ENCODE measurements at places on chromosomes 7 and 10. TPM values are rescaled to one million over a fixed set of nuclear protein-coding genes. Genes with fewer than 3 reads are reported as not detected.

Gene LANCL2
- 29.1 TPM for total RNA-seq

Gene COL1A2
- 1,652 TPM for total RNA-seq

Gene CDC14C
- total RNA-seq, result not detected

Gene WEE2
- total RNA-seq, result not detected

Gene RARRES2
- total RNA-seq, result not detected

Gene COX19
- total RNA-seq, result 6.8 TPM

Gene C10orf67
- not detected for total RNA-seq

Gene LEP
- total RNA-seq, result not detected

GRCh38 chr10:367636-368035, 232.4 kb downstream of the ZMYND11 start:
- DNase-seq, result no peak

DNA sequence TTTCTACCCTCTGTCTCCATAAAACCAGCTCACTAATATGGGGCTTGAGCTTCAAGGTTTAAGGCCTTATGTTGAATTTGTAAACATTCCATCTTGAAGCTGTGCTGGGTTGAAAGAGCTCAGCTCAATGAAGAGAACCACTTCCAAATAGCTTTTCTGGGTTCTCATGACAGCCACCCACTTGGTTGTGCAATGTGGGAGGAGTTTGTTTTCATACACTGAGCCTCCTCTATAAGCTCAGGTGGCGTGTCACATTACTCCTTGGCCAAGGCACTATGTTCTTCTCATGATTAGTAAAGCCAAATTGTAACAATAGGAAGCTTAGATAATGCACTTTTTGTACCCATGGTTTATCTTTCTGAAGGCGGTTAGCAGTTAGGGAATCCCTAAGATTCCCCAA, 265.6 kb downstream of the PTEN start:
- DNase-seq, result no peak

DNA sequence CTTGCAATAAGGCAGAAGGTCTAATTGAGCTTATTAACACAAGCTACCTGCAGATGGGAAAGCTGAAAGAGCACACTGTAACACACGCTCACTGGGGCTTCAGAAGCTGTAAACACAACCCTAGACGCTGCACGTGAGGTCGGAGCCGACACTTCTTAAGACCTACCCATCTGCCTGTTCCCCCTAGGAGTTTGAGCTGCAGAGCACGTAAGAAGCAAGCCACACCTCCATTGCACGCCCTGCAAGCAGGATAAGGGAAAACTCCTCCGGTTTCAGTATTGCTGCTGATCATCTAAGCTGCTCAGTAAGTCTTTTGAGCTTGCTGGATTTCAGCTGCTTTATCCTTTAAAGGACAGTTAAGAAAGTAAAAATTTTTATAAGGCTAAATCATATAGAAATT, 244.0 kb upstream of the ZWINT start:
- no peak for DNase-seq

GRCh38 chr10:44865289-44865671, 45.9 kb upstream of the TMEM72 start:
- DNase-seq, result peak; percentile 6

- peak; percentile 97 for DNase-seq
These were observed 463 bp upstream of the UPP1 start for GRCh38 chr7:48088559-48089045.

DNA sequence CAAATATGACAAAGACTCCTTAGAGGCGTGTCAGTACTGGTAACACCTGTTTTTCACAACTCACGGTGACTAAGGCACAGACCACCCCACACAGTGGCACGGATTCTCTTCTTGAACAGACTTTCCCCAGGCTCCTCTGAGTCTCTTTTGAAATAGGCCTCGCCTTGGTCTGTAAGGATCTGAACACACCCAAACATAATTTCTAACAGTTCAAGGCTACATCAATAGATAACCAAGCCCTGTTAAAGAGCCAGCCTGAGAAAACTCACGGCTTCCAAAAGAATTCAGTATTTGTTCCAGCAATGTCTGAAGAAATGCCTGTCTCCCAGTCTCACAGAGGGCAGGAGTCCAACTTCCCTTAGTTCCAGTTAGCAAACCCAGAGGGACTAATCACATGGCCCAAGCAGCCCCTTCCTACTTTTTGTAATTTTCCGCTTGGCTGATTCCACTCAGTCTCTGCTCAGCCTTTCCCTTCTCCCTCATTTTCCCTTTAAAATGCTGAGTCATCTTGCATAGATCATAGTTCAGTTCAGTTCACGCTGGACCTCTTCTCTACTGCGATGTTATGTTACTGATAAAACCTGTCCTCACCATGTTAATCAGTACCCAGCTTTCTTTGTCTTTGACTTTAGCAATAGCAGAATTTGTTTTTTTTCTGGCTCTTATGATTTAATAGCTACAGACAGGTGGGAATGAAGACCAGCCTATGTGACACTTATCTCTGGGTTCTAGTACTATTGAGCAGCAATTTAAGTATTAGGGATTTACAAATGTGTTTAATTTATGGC, 22.6 kb upstream of the AKR1C3 start:
- peak; percentile 88 for DNase-seq

DNA sequence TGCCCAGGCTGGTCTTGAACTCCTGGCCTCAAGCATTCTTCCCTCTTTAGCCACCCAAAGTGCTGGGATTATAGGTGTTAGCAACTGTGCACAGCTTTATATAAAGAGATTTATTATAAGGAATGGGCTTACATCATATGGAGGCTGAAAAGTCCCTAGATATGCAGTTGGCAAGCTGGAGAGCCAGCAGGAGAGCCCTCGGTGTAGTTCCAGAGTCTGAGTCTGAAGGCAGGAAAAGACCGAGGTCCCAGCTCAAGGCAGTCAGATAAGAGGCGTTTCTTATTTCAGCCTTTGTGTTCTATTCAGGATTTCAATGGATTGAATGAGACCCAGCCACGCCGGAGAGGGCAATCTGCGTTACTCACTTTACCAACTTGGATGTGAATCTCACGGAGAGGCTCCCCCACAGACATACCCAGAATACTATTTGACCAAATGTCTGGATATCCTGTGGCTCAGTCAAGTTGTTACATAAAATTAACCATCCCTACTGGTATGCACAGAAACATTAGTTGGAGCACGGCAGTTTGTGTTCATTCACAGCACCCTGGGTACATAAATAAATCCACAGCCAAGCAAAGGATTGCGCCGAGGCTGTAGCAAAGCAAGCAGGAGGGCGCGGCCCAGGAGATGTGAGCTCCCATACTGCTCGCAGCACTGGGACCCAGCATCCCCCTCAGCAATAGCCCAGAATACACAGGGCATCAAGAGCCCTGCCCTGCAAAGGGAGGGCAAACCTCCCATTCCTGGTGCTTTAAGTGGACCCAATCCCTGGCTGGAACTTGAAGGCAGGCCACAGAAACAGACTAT, 158.4 kb upstream of the ZNF32 start:
- DNase-seq, result peak; percentile 58

DNA sequence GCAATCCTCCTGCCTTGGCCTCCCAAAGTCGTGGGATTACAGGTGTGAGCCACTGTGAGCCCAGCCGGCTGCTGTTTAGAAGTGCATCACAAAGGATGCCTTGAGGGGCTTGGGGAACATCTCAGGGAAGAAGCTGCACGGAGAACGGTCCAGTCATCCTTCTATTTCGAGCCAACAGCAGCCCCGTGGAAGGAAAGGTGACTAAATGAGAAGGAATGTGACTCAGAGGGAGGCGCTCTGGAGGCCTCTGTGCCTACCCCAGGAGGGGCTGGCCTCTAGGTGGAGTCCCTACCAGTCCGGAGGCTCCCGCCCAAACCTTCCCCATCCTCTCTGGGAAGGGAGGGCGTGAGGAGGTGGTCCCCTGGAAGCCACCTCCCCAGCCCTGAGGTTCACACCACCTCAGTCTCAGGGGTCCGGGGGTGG, 76.2 kb downstream of the CTBP2 start:
- peak; percentile 93 for DNase-seq

- no peak for DNase-seq
These were observed 95.3 kb downstream of the SEC61G start for GRCh38 chr7:54663603-54664234.

- no peak for DNase-seq
These were observed 17.5 kb downstream of the TUBAL3 start for GRCh38 chr10:5387169-5387568.

DNA sequence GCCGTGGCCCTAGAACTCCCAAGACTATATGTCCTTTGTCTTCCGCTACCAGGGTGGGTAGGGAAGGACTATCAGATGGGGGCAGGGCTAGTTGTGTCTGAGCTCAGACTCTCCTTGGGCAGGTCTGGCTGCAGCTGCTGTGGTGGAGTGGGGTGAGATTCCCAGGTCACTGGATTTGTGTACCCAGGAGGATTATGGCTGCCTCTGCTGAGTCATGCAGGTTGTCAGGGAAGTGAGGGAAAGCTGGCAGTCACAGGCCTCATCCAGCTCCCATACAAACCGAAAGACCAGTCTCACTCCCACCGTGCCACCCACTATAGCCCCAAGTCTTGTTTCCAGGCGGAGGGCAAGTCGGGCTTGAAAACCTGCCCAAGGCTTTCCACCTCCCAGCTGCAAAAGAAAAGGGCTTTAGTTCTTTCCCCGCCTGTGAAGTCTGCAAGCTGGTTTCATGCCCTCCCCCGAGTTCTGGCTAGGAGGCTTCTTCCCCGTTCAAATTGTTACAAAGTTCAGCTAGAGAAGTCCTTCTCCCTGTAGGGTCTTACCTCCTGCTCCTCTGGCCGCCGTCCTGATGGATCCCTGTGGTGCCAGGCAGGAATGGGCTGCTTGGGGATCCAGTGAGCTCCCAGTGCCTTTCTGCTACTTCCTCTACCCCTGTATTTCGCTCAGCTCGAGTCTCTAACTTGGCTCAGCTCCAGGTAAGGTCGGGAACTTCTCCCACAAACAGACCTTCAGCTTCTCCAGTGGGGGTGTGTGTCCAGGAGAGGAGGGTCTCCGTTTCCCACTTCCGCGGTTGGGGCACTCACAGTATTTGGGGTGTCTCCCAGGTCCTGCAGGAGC, 106.8 kb upstream of the FGL2 start:
- no peak for DNase-seq

DNA sequence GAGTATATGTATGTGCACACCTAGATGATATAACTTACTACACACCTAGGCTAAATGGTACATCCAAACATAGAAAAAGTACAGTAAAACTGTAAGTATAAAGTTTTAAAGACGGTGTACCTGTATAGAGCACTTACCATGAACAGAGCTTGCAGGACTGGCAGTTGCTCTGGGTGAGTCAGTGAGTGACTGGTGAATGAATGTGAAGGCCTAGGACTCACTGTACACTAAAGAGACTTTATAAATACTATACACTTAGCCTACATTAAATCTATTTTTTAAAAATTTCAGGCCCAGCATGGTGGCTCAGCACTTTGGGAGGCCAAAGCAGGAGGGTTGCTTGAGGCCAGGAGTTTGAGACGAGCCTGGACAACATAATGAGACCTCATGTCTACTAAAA, 195.3 kb downstream of the FZD1 start:
- DNase-seq, result no peak

GRCh38 chr10:118800920-118801319, 46.1 kb upstream of the CACUL1 start:
- DNase-seq, result peak; percentile 12

DNA sequence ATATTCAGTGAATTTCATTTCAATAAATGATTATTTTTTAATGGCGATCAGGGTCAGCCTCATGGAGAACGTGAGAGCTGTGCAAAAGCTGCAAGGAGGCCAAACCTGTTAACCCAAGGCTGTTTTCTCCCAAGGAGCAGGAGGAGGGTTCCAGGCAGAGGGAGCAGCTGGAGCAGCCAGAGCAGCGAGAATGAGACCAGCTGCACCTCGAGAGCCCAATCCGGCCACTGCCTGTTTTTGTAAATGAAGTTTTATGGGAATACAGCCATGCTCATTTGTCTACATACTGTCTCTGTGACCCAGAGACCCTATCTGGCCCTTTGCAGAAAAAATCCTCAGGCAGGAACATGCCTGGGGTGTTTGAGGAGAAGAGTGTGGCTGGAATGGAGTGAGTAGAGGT, 104.9 kb downstream of the GRK5 start:
- no peak for DNase-seq

DNA sequence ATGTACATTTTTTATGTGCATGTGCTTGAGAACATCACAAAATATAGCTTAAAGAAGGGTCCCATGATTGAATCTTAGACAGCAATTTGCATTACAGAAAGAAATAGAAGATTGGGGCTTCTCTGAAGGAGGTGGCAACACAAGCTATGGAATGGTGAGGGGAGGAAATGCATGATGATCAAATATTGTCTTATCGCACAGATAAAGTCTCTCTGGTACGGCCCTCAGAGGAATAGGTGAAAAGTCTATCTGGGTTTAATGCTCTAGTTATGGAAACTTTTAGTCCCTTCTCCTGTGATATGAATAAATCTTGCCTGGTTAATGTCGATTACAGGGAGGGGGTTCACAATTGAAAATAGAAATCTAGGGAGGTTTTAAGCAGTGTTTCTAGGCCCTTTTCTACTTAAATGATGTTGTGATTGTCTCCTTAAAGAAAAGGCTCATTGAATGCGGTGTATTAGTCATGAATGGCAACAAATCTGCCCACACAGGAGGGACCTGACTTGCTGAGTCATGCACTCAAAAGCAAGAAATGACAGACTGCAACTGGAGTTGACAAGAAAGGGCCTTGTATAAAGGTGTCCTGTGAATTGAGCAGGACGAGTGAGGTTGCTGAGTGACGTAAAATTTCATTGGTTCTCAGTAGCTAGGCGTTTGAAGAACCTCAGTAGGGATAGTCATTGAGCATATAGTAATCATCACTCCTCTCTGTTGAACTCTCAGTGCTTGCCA, 133.4 kb upstream of the CSTF2T start:
- DNase-seq, result peak; percentile 82

DNA sequence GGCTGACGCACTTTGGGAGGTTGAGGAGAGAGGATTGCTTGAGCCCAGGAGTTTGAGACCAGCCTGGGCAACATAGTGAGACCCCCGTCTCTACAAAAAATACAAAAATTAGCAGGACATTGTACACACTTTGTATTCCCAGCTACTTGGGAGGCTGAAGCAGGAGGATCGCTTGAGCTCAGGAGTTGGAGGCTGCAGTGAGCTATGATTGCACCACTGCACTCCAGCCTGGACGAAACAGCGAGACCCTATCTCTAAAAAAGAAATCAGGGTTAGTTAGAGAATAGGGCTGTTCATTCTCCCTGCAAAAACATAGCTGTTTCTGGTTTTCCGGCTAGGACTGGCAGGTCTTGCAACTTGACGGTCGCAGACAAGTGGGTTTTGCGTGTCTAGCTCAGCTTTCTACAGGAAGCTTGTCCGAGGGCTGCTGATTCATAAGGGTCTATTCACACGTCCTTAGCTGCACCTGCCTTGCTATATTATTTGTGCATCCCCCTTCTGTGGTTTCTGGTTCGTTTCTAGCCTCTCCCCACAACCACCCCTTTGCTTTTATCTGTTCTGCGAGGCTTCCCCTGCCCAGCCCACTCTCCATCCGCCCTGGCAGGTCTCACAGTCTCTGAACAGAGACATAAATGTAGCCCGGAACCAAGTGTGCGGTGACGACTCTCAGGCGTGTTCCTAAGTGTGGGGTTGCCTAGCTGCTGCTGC, 10.7 kb downstream of the AMZ1 start:
- DNase-seq, result peak; percentile 81

GRCh38 chr10:67788028-67788886, 49.7 kb downstream of the DNAJC12 start:
- peak; percentile 17 for DNase-seq

- DNase-seq, result peak; percentile 91
These were observed 6.5 kb downstream of the VSIR start for GRCh38 chr10:71766717-71767419.

GRCh38 chr7:2016021-2016631, 216.6 kb downstream of the MAD1L1 start:
- no peak for DNase-seq
